ENCODE measurements at places on chromosomes 4 and X. TPM values are rescaled to one million over a fixed set of nuclear protein-coding genes. Genes with fewer than 3 reads are reported as not detected.

The NPY2R gene
- not detected for polyA plus RNA-seq

The MND1 gene
- 4.9 TPM for polyA plus RNA-seq

The ZDHHC15 gene
- polyA plus RNA-seq = not detected

- DNase-seq = no peak
Observed at GRCh38 chr4:94871644-94872305, 114.0 kb downstream of the BMPR1B start.

DNA sequence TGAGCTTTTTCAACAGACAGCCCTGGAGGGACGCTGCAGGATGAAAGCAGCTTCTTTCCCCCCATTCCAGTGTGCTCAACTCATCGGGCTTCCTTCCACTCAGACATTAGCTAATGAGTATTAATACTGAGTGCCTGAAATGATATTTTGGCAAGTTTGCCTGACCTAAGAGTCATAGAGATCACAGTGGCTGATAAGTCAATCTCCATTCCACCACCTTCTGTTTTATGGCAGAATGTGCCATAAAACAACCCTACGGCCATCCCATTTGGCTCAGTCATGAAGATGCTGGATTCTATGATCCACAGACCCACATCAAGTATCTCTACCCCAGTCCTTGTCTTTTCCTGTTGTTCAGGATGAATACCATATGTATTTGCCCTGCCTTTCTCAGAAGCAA is 48.3 kb upstream of the MAB21L2 start:
- no peak for DNase-seq

- no peak for DNase-seq
Observed at GRCh38 chr4:15550491-15550890, 80.8 kb downstream of the CC2D2A start.

GRCh38 chrX:9205599-9206223 is 171.8 kb upstream of the FAM9B start:
- no peak for DNase-seq

GRCh38 chr4:145782756-145783155 is 102.8 kb downstream of the C4orf51 start:
- no peak for DNase-seq

- DNase-seq = no peak
Observed at GRCh38 chrX:9522378-9523155, 57.7 kb downstream of the TBL1X start.

DNA sequence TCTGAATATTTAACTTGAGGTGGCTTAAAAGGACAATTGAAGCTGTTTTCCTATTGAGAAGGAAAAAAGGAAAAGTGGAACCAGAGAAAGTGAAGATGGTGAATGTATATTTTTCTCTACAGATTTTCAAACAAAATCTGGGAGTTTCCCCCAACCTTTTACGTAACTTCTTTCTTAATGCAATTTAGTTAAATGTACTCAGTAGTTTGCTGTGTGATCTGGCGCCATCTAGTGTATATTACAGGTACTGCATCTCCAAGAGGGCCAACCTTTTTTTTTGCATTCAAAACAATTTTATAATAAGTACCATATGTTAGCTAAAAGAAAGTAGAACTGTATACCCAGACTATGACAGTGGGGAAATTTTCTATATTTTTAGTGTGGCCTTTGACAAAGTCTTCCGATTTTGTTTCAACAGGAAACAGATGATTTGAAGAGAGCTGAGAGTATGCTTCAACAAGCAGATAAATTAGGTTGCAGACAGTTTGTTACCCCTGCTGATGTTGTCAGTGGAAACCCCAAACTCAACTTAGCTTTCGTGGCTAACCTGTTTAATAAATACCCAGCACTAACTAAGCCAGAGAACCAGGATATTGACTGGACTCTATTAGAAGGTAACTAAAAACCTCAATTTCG is 82.0 kb downstream of the PLS3 start:
- no peak for DNase-seq

- no peak for DNase-seq
Observed at GRCh38 chr4:79250887-79251286, 75.0 kb downstream of the NAA11 start.

- no peak for DNase-seq
Observed at GRCh38 chrX:45191383-45191782, 9.3 kb downstream of the DIPK2B start.

- DNase-seq = no peak
Observed at GRCh38 chrX:8913655-8914409, 112.6 kb upstream of the FAM9A start.

GRCh38 chrX:78957768-78958130 is 12.6 kb downstream of the P2RY10 start:
- no peak for DNase-seq

DNA sequence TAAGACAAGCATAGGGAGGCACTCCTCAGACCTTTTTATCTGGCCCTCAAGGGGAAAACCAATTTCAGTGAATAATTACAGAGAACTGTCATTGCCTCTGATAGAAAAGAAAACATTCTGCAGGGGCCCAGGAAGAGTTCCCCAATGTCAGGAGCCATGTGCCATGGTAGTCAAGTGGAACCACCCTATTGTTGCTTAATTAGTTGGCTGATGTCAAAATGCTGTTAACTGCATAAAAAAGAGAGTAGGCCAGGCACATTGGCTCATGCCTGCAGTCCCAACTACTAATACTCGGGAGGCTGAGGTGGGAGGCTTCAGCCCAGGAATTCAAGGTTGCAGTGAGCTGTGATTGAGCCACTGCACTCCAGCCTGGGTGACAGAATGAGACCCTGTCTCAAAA is 28.6 kb upstream of the OGT start:
- DNase-seq = no peak

GRCh38 chr4:89371614-89372013 is 64.0 kb upstream of the GPRIN3 start:
- DNase-seq = no peak

GRCh38 chrX:47187106-47187677 is 6.4 kb upstream of the UBA1 start:
- DNase-seq = no peak

DNA sequence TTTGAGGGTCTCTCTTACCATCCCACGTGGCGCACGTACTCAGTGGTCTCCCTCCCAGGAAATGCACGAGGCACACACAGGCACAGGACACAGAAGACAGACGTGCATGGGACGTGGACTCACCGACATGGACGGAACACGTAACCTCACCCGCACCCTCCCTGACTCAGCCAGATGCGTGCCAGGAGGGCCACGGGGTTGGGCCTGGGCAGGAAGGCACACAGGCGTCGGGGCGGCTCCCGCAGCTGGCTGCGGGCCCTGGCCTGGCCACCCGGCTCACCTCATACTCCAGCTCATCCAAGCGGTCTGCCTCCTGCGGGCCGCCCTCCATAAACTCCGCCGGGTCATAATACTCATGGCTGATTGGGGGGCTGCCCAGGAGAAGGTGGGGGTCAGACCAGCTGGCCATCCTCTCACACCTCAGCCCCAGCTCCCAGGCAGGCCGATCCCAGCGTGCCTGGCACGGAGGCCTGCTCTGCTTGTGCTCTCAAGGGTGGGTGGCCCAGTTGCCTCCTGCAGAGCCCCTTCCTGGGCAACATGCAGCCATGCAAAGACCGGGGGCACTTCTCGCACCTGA is 12.6 kb downstream of the SSR4 start:
- DNase-seq = no peak

DNA sequence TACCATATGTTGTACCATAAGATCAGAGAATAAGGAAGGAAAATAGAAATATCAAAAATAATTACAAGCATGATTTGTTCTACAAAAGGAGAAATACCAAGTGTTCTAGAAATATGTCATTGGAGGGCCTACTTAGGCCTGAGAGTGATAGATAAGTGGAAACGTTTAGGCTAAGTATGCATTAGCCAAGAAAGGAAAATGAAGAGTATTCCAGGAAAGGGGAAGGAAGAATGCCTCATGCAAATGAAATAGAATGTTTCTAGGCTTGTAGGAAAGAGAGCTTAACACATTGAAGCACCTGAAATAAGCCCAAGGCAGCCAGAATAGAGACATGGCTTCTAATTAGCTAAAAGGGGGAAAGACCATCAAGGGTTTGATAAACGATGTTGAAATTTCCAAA is 595.7 kb upstream of the ATOH1 start:
- no peak for DNase-seq

DNA sequence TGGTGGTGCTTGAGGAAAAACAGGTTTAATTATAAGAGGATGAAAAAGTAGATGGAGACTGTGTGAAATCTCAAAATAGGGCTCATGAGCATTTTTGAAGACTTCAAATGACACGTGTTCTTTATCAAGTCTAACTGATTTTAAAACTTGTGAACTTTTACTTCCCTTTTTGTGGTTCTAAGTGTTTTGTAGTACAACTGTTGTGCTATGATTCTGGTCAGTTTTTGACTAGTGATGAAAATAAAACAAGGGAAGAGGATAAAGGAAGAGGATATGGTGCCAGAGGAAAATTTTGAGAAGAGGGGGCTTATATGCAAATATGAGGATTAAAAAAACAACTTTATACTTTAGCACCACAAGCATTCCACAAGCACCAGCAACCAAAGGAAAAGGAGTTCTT is 644.0 kb downstream of the RPA4 start:
- DNase-seq = no peak

DNA sequence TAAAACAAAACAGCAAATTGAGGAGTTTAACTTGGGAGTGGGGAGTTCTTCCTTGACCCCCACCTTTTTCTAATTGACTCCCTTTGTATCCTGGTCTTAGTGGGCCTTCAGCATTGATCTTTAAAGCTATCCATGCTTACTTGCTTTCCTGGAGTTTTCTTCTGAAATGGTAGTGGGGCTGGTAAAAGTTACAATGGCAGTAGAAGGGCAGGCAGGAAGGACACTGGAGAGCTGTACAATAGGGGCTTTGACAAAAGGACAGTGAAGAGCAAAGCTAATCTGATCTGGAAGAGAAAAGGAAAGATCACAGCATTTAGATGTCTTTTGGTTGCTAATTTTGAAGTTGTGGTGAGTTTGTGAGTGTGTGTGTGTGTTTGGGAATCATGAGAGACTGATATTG is 111.5 kb downstream of the MID1 start:
- no peak for DNase-seq
